ENCODE measurements at places on chromosomes 16 and 17.
A peak's percentile ranks its signal among the peaks of the same experiment; 100 is the strongest.

GRCh38 chr17:58193641-58194255, 1.2 kb downstream of the EPX start:
- no peak for DNase-seq

DNA sequence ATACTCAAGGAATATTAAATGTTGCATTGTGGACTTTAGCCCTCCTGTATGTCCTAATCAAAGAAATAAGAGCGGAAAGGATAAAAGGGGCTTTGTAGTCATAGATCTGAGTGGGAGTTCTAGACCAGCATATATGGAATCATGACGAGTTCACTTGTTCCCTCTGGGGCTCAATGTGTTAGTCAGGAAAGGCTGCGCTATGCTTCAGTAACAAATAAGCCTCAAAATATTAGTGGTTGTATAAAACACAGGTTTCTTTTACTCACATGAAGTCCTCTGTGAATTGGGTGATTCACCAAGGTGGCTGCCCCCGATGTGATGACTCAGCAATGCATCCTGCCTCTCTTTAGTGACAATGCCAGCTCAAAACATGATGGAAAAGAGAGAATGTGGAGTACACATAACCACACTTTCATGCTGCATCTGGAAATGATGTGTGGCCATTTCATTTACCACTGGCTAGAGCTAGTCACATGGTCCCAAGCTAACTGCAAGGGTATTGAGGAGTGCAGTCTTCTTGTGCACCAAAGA, 63.3 kb upstream of the IRX5 start:
- DNase-seq, result no peak

GRCh38 chr17:59521465-59522126, 43.8 kb upstream of the DHX40 start:
- DNase-seq, result peak; percentile 49

DNA sequence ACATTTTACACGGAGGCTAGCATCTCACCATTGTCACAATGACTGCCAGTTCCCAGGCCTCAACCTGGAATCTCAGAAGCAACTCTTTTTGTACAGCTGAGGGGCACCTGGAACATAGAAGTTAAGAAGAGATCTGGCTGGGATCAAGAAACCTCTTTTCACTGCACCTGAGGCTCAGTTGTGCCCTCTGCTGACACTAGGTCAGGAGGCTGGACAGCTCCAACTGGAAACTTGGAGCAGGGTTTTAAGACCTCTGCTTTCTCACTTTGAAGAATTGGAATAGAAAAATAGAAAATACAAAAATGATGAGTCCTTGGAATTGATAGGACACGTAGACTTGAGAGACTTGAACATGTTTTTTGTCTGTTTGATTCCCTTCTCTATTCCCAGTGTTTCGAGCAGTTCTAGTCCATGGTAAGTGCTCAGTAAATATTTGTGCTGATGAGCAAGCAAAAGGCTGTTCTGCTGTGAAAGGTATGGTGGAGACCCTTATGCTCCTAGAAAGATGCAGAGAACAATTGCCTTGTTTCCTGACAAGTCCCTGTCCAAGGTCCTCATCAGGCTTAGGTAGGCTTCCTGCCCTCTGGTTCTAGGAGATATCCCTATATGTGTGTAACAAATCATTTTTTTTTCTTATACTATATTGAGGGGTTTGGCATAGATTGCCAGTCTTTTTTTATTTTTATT, 13.6 kb upstream of the PPM1D start:
- no peak for DNase-seq

GRCh38 chr16:27218756-27219155, 15.4 kb downstream of the KDM8 start:
- DNase-seq, result no peak

GRCh38 chr17:21425321-21425720, 49.2 kb downstream of the KCNJ12 start:
- DNase-seq, result no peak

DNA sequence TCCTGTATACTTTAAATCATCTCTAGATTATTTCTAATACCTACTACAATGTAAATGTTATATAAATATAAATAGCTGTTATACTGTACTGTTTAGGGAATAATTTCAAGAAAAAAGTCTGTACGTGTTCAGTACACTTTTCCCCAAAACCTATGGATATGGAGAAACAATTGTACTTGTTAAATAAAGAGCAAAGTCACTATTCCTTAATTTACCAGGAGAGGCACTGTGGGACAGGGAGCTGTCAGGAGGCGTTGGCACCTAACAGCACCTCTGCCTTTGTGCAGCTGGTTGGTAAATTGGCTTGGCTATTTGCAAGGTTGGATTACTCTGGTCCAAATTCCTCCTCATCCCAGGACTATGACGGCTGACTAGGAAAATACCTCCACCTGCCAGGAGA, 28.0 kb downstream of the CRHR1 start:
- no peak for DNase-seq

GRCh38 chr17:38605841-38606645, at the start of gene SRCIN1:
SRCIN1 (minus strand) TSS chr17:38605952; CDS start chr17:38605705, 247 bp downstream.
- peak; percentile 21 for DNase-seq

DNA sequence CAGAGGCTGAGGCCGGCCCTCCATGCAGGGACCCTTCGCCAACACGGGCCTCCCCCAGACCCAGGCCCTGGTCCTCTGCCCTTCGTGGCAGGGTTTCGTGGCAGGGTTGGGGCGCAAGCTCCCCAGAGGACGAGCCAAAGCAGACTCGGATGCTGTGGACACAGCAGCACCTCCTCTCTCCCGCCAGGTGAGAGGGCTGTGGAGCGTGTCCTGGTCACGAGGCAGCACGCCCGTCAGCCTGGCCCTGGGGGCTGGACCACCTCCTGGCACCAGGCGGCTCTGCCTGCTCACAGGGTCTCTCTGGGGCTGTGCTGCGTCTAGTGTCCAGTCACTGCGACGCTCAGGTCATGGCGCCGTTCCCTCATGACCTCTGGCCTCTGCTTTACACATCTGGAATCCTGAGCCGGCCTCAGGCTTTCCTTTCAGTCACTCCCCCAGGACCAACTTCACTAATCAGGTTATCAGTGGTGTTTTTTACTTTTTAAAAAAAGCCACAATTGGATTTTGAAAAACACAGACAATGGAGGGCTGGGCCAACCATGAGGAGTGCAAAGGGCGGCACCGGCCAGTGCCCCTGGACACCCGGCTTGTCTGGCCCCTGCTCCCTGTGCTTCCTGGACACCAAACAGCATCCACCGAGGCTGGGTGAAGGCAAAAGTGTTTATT, 5.4 kb downstream of the NDUFAF8 start:
- DNase-seq, result no peak

DNA sequence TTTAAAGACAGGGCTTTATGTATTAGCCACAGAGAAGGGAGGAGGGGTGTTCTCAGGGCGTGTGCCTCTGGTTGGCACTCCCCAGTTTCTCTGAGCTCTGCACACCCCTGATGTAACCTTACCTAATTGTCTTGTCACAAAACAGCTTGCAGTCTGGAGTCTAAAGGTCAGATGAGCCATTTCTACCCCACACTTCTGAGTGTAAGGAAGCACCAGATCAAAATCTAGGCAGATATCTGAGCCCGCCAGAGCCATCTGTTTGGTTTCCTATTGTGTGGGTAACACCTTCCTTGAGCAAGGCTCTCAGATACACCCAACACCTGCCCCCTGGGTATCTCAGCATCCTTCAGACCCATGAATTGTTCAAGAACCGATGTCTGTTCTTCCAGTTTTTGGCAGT, 15.5 kb downstream of the CDH1 start:
- peak; percentile 53 for DNase-seq

DNA sequence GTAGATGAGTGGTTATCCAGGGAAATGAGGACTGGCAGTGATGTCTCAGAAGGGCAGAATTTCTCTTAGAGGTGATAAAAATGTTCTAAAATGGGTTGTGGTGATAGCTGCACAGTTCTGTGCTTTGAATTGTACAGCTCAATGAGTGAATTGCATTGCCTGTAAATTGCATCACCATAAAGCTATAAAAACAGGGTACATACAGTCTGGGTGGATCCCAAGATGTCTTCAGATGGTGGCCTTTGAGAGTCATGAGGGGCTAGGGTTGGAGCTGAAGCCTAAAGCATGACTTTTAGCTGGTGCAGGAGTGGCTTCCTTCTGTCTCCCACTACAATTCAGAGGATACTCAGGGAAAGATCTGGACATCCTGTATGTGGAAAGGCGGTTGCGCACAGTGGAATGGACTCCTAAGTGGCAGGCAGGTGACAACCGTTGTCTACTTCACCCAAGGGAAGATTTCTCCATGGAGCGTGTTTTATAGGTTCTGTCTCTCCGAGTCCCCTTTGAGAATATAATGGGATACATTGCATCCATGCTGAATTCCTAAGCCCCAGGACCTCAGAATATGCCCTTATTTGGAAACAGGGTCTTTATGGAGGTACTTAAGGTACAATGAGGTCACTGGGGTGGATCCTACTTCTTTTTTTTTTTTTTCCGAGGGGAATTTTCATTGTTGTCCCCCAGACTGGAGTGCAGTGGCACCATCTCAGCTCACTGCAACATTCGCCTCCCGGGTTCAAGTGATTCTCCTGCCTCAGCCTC, 1.6 kb upstream of the IL32 start:
- no peak for DNase-seq

- no peak for DNase-seq
Observed at GRCh38 chr17:30924341-30924740, 2.6 kb downstream of the ADAP2 start.

- DNase-seq, result no peak
Observed at GRCh38 chr17:50502301-50502990, 5.8 kb upstream of the MYCBPAP start.

DNA sequence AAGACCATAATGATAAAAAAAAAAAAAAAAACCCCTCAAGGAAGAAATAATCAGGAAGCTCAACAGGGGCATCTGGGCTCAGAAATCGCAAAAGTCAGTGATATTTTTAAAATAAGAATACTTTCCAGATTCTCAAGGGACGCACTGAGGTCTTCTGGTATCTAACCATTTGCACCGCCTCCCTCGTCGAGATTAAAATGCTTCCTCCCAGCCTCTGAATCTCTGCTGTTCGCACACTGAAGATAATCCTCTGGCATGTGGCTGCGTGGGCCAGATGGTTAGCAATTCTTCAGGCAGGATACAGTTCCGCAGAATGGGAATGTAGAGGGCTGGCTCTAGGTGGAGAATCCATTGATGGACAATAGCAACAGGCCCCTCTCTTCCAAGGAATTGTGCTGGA, 211.7 kb upstream of the CDH5 start:
- DNase-seq, result no peak

- DNase-seq, result peak; percentile 55
Observed at GRCh38 chr17:16353317-16354174, at the start of gene CENPV. CENPV (minus strand) TSS chr17:16353469; CDS start chr17:16353436, 33 bp downstream.

DNA sequence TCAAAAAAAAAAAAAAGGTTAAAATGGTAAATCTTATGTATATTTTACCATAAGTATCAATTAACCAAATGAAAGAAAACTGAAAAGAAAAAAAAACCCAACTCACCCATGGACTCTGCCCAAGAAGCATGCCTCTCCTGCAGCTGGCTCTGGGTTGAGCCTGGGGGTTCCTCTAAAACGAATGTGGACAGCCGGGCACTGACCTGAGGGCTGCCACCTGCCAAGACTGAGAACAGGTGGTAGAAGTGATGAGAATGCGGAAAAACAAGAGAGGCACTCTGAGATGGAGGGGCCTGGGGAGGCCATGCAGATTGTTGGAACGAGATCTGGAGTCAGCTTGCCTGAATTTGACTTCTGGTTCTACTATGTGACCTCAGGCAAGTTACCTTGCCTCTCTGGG, 85.5 kb upstream of the MSI2 start:
- no peak for DNase-seq

GRCh38 chr17:9478889-9479288, 96.7 kb downstream of the STX8 start:
- no peak for DNase-seq

DNA sequence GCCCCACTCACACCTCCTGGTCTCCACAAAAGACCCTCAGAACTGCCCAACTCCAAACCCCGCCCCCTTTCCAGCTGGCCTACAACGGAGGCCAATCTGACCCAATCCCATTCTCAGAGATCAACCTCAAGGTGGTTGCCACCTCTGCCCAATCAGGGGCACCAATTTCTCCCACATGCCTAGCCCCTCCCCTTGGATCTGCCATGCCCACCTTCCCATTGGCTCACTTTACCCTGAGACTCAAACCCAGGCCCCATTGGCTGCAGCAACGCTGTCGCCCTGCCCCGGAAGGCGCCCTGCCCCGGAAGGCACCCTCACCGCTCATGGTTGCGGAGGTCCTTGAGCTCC, 10.6 kb downstream of the ZNF668 start:
- DNase-seq, result no peak

DNA sequence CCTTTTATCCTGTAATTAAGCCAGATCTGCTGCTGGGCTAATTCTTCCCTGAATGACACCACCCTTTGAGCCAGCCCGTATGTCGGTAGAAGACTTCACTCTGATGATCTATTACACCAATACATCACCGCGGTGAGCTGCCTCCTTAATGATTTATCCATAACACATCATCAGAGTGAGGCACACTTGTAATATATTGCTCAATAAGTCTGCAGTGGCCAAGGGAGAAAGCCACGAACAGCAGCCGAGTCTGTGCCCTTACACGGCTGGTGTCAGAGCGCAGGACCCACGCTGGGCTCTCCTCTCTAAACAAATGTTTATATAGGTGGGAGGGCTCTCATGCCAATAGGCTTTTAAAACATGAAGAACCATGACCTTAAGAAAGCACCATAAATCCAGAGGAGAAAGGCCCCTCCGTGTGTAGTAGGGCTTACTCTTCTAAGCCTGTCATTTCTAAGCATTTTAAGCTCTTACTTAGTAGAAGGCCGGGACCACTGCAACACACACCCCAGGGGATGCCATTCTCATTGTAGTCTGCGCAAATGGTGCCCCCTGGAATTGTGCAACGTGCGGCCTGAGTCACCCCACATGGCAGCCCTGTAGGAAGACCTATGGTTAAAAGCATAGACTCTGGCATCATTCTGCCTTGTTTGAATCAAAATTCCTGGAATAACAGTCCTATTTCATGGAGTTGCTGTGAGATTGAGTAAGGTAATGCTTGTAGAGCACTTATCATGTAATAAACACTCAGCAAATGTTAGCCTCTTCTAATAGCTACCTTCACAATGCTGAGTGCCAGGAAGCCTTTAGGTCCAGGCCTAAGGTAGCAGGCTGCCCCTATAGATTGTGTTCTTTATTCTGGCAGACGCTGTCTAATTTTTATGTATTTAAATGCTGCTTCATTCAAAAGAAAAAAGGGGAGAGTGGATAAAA, 26.1 kb downstream of the MRPS23 start:
- DNase-seq, result no peak

- DNase-seq, result no peak
Observed at GRCh38 chr17:38460082-38460715, 31.9 kb downstream of the ARHGAP23 start.

DNA sequence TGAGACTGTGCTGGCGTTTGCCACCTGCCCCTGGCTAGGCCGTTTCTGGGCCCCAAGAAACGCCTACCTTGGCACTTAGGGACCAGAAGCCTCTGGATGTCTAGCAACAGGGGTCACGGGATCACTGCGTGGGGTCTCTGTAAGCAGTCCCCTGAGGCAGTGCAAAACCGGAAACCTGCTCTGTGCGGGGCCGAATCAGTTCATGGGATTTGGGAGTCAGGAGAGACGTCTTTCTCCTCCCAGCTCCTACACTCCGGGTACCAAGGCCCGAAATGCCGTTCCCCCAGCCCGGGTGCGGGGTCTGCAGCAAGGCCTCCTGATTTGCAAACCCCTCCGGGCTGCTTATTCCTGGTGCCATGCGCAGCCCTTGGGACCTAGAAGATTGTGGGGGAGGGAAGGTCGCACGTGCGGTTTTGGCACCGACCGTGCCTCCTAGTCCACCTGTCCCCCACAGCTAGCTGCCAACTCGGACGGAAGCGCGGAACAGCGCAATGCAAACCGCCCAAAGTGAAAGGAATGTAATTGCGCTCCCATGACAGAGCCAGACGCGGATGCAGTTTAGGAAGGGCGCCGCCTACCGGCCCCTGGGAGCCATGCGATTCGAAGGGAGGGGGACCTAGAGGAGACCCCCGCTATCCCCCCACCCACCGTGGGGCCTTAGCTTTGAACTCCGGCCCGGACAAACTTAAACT, 6.5 kb downstream of the IRX5 start:
- no peak for DNase-seq
